ENCODE measurements at places on chromosomes 7 and 10. TPM values are rescaled to one million over a fixed set of nuclear protein-coding genes. Genes with fewer than 3 reads are reported as not detected.

The ACHE gene
- total RNA-seq = 0.16 TPM

The NAT16 gene
- not detected for total RNA-seq

The PRKRIP1 gene
- 49.6 TPM for total RNA-seq

The C10orf105 gene
- total RNA-seq = not detected

The NRCAM gene
- total RNA-seq = 5.4 TPM

The PSMC2 gene
- total RNA-seq = 170 TPM

The COL17A1 gene
- 2.3 TPM for total RNA-seq

The ODAD2 gene
- 0.18 TPM for total RNA-seq

The AKR1C4 gene
- total RNA-seq = not detected
